Lower leg skin (tissue), 4 donors: ENCODE measurements at places on chromosomes 5 and 9.

DNA sequence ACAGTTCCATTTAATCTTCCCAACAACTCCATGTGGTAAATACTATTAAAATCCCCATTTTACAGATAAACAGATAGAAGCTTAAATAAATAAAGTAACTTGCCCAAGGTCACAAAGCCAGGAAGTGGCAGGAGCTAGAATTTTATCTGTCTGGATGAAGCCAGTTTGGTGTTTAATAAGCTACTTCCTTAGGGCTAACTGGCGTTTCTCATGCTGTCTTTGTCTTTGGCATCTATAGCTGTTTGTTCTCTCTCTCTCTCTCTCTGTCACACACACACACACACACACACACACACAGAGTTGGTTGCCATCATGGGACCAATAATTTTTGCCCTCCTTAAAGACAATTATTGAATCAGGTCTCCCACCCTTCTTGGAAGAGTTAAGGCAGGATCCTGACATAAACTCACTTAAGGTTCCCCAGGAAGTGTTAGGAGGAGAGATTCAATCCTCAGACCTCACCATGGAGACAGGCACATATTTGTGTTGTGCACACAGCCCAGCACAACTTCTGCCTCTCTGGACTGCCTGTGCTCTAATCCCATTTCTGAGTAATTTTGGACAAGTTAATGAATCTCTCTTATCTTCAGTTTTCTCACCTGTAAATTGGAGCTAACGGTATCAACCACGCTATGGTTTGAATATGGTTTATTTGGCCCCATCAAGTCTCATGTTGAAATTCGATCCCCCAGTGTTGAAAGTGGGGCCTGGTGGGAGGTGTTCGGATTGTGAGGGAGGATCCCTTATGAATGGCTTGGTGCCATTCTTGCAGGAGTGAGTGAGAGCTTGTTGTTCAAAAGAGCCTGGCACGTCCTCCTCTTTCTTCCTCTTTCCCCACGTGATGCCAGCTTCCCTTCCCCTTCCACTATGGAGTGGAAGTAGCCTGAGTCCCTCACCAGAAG lies 8.3 kb upstream of the ADRA1B start:
- no peak for DNase-seq

DNA sequence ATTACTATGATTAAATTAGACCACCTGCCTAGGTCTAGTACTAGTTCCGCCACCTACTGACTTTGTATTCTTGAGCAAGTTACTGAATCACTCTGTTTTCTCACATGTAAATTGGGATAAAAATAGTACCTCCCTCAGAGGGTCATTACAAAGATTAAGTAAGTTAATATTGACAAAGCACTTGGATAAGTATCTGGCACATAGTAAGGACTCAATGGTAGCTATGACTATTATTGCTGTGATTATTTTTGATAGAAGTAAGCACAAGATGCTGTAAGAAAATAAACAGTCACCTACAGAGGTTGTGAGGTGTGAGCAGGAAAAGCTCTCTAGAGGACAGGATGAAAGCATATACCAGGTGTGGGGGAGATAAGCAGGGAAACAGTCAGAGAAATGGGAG lies 173.1 kb upstream of the PAPPA start:
- no peak for DNase-seq

GRCh38 chr9:15182730-15183129 lies 124.3 kb downstream of the TTC39B start:
- DNase-seq, result no peak

GRCh38 chr5:61055434-61056006 lies 106.7 kb downstream of the SMIM15 start:
- no peak for DNase-seq

DNA sequence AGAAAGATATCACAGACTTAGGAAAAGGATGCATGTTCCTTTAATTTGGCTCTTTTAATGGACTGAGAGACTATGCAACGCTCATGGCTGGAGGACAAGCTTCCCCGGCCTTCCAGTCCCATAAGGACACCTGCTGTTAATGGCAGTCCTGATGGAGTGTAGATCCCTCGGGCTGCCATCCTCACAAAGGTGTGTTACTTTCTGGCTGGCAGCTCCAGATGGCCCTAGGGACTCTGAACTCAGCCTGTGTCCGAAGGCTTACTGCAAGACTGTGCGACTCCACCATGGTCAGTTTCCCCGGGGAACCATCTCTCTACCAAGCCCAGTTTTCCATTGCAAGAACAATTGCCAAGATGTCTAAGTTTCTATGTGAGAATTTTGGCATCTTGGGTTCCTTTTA lies 25.5 kb upstream of the KCNIP1 start:
- no peak for DNase-seq

DNA sequence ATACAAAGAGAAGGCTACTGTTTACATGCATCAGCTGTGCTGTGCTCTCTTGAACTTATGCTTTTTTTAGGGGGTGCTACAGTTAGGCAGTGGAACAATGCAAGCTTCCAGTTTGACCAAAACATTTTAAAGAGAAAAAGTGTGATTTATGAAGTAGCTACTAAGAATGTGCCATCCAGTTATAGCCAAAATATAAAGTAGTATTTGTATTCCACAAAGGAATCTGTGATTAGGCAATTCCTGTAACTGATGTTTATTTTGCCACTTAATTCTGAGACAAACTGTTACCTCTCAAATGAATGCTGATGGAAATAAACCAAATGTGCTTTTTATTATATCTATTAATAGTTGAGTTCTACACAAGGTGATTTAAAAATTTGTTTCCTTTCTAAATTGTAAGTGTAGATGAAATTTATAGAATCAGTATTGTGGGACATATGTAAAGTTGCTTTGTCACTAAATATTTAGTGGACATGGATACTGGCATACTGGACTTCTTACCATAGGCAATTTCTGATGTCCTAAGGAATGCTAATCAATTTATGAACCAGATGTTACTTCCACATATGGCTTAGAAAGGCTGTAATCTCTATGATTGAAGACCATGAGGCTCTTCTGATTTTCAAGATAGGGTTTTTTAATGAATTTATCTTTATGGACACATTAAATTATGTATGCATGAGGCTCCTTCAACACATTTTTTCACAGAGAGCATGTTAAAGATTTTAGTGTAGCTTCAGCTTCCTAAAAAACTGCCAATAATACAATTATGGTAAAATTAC lies 410.2 kb downstream of the PRR16 start:
- DNase-seq, result no peak

DNA sequence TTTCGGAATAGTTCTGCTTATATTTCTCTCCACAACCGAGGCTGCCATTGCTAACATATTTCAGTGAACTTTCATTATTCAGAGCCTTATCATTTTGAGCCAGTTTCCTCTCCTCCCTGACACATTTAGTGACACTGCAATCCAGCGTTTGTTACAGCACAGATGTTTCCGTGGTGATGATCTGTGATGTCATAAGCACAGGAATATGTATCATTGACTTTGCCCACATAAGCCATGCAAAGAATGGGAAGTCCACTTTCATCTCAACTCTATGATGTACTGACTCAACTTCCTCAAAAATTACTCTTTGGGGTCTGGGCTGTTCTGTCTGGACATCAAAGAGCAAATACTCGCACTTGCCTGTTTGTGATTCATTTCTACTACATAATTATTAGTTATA lies 291.8 kb downstream of the EBF1 start:
- DNase-seq, result no peak
